HS-27A (cell line): ENCODE measurements at places on chromosomes 1 and 21.

GRCh38 chr1:64984106-64984505 is 17.8 kb upstream of the JAK1 start:
- DNase-seq = no peak

GRCh38 chr1:202553560-202554038 is 156.7 kb downstream of the SYT2 start:
- DNase-seq = no peak

DNA sequence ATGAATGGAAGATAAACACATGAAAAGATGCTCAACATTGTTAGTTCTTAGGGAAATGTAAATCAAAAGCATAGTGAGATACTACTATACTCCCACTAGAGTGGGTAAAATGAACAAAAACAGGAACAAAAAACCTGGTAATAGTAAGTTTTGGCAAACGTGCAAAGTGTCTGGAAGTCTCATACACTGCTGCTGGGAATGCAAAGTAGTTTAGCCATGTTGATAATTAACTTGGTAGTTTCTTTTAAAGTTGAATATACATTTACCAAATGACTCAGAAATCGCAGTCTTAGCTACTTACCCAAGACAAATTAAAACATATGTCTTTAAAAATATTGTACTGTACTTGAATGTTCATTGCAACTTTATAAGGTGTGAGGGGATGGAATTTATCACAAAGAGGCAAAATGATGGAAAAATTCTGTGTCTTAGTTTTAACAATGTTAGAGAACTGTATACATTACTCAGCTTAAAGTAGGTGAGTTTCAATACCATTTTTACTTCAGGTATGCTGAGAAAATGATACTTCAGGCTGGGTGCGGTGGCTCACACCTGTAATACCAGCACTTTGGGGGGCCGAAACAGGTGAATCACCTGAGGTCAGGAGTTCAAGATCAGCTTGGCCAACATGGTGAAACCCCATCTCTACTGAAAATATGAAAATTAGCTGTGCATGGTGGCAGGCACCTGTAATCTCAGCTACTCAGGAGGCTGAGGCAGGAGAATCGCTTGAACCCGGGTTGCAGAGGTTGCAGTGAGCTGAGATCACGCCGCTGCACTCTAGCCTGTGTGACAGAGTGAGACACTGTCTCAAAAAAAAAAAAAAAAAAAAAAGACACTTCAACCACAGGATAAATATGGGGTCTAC is 102.3 kb downstream of the PDE4B start:
- no peak for DNase-seq

DNA sequence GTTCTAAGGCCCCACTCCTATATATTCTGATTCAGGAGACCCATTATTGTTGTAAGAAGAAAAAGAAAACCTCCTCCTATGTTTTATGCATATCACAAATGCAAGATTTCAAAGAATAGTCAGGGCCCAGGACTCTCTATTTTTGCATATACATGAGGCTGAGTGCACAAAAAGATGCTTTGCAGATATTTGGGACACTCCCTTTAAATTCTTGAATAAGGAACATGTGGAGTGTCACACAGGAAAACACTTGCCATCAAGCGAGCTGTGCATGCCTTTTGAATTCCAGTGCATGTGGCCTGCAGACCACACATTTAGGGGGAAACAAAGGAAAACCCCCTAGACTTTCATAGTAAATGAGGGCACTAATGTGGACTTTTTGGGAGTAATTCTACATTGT is 5.6 kb downstream of the MAP3K7CL start:
- no peak for DNase-seq

- DNase-seq = peak; percentile 62
These were observed 58.0 kb downstream of the ACBD3 start for GRCh38 chr1:226128487-226129075.

GRCh38 chr1:171772312-171772711 is 9.1 kb upstream of the METTL13 start:
- DNase-seq = no peak

- DNase-seq = no peak
These were observed 1.4 kb upstream of the VANGL1 start for GRCh38 chr1:115640384-115640783.

GRCh38 chr1:91520942-91521507 is 20.4 kb downstream of the CDC7 start:
- no peak for DNase-seq

GRCh38 chr1:117467336-117467735 is 100.1 kb downstream of the MAN1A2 start:
- DNase-seq = no peak

GRCh38 chr21:45508607-45509565 is 33.4 kb downstream of the SLC19A1 start:
- DNase-seq = no peak

- no peak for DNase-seq
These were observed 591.7 kb downstream of the SMYD3 start for GRCh38 chr1:245915406-245915805.

GRCh38 chr21:26920055-26920454 is 46.8 kb downstream of the ADAMTS5 start:
- no peak for DNase-seq

DNA sequence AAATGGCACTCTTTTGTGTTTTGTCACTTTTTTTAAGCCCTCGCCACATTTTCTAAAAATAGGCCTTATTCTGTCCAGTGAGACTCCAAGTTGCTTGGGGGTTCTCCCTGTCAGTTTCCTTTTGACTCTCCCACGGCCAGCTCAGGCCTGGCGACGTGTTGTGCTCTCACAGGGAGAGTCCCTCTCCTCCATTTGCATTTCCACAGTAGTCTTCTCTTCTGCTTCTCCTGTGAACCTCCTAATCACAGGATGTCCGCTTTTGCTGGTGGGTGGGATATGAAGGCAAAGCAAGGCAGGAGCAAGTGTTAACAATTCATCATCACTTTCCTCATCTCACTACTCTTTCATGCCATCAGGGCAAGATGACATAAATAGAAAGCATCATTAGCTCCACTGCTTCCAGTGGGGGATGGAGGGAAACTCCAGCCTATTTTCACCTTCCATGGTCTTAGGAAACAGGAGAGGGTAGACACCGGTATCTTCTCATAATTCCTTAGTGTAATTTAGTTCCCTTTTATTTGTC is 99.8 kb downstream of the INTS7 start:
- no peak for DNase-seq

GRCh38 chr1:198203434-198203833 is 46.6 kb downstream of the NEK7 start:
- DNase-seq = no peak

DNA sequence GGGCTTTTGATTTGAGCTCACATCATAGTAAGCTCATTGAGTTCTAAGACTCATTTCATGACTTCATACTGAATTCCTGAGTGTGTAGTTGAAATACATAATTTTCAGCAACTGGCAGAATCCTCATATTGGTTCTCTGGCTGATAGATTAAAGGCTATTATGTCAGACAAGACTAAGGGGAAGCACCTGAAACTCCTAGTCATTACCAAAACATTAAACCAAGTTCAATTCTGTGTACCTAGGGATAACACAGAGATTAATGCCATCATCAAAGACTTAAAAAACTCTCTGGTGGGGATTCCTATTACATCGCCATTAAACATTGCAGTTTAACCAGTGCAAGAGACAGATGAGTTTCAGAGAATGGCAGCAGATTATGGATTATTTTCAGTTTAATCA is 339.1 kb downstream of the PTPRC start:
- DNase-seq = no peak

DNA sequence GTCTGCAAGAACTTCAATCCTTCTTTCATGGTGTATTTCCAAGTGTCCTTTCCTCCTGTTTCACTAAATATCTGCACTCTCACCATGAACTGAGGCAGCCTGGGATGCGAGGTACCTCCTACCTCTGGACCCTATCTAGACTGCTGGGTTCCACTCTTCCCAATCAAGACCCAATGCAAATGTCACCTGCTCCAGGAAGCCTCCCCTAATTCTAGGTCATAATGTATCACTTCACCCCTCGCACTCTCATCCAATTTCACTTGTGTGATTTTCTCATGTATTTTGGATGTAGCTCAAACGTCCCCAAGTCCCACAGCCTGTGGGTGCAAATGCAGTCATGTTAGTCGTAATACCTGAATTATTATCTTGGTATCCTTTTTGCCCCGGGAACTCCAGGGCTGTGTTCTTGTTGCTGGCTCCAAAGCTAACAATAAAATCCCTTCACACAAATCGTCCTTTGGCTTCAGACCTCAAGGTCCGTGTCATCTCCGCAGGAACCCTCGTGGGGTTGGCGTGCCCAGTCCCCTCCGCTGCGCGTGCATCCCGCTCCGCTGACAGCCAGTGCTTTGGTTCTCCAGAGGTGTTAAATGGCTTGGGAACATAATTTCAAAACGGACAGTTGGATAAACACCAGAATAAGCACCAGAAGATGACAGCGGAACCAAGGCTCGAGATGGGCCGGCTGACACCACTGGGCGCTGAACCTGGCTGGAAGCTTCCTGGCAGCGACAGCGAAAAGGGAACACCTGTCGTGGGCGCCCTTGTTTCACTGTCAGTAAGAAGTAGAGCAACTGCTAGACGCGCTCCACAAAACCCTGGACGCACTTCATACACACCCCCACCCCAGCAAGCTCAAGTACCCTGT is 1.0 kb upstream of the BACH1 start:
- no peak for DNase-seq

- DNase-seq = no peak
These were observed 39.0 kb downstream of the TENT5C start for GRCh38 chr1:117644696-117645311.

DNA sequence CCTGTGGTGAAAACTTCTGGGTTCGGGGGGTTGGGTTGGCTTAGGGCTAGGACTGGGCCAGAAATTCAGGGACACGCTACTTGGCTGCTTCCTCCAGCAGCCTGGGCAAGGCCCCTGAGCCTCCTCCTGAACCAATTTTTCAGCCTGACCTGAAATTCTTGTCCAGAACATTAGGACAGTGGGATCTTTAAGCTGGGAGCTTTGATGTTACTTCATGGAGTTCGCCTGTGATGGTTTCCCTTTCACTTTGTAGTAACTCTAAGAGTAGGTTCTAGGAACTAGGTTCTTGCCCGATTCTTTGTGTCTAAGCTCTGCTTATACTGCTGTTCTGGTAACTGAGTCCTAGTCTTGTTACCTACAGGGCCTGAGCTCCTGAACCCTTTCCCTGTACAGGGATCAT is 75.3 kb downstream of the S1PR1 start:
- no peak for DNase-seq

DNA sequence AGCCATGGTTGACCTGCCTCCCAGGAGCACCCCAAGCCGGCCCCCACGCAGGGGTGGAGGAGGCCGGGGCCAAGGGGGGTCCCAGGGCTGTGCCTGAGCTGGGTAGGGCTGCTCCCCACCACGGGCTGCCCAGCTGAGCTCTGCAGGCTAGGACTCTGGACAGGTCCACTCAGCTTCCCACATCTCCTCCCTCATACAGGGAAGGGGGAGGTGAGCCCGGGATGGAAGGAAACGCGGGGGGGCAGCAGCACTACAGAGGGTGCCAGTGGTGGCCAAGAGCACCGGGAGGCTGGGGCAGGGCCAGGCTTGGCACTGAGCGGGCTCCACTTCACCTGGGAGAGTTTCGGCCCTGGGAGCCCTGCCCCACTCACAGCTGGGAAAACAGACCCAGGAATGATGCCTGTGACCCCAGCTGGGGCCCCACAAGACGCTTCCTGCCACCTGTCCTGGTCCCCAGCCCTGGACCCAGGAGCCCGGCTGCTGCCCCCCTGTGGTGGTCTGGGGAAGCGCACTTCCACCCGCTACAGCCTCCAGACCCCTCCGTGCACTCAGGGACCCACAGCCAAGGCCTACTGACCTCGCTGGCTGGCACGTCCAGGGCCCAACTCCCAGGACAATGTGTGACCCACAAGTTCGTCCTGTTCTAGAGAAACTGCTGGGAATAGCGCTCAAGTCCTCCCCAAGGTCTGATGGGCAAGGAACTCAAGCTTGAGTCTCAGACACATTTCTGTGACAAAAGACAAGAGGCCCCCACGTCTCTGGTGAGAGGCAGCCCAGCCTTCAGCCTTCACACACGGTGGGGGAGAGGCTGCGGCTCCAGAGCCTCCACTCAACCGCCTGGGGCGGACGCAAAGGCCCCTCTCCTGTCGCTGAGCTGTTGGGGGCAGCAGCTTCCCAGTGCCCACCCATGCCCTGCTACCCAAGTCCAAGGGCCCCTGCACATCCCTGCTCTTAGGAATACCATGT is 3.0 kb downstream of the AURKAIP1 start:
- no peak for DNase-seq

- DNase-seq = no peak
These were observed 9.9 kb upstream of the DIPK1A start for GRCh38 chr1:92970990-92971689.

DNA sequence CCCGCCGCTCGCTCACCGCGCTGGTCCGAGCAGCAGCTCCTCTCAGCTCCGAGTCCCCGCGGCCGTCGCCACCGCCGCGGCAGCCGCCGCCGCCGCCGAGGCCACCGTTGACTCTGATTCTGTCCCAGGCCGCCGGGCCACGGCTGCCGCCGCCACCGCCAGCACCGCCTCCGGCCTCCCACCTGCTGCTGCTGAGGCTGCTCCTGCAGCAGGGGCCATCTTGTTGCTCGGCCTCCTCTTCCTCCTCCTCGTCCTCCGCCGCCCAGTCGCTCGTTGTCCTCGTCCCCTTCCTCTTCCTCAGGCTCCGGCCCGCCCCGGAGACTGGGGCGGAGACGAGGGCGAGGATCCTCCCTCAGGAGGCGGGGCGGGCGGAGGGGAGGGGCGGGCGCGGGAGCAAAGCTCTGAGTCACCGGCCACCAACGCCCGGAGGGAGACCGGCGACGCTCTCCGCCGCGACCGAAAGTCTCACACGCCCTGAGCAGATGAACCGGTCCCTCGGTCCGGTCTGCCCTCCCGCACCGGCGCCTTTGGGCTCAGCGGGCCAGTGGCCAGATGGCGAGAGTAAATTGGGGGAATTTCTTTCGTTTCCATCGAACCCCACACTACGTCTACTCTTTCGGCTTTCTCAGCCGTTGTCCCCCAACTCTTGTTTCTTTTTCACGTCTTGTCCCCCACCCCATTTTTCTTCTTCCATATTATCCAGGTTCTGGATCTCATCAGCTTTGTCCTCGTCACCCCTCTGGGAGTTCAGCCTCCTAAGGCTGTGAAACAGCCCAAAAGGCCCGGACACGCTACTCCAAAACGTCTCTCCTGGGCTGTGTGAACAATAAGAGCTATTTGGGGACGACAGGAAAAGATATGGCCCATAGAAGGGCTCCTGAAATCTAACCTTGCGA is at the start of gene RC3H1:
Gene RC3H1, minus strand, starts transcription at position 278 of the 896 bp plus-strand sequence. CDS start 29,372 bp downstream, outside the sequence.
- peak; percentile 59 for DNase-seq

GRCh38 chr1:1437033-1437903 is 1.8 kb downstream of the VWA1 start:
- DNase-seq = no peak

DNA sequence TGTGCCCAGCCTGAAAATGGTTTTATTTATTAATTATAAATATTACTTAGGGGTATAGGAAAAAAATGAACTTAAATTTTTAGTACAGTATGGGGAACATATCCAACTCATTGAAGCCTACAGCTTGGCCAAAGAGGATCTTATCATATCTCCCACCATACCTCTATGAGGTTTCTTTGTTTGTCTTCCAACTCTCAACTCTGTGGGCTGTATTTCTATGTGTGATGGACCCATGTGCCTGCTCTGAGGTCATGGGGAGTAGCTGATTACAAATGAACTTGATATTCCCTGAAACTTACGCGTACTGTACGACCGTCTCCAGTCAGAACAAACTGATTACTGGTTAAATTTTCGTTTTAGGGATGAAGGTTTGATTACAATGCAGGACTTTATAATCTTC is 41.4 kb upstream of the PODN start:
- no peak for DNase-seq
